ENCODE measurements at places on chromosomes 2 and 18. TPM values are rescaled to one million over a fixed set of nuclear protein-coding genes. Genes with fewer than 3 reads are reported as not detected.

CYP26B1 gene
- 0.81 TPM for total RNA-seq

PECR gene
- 11.8 TPM for total RNA-seq

CPS1 gene
- 0.54 TPM for total RNA-seq

ITGA6 gene
- total RNA-seq: 25.3 TPM

TFPI gene
- 43.1 TPM for total RNA-seq

HIBCH gene
- 6.2 TPM for total RNA-seq

MOCOS gene
- under 0.01 TPM for total RNA-seq

AGXT gene
- total RNA-seq: not detected

CIB4 gene
- total RNA-seq: not detected

G6PC2 gene
- under 0.01 TPM for total RNA-seq

MROH2A gene
- total RNA-seq: not detected

HAAO gene
- 21.5 TPM for total RNA-seq

SP140 gene
- total RNA-seq: 1.3 TPM

TCF23 gene
- total RNA-seq: not detected
